ENCODE measurements at places on chromosomes 16 and 17. TPM values are rescaled to one million over a fixed set of nuclear protein-coding genes. Genes with fewer than 3 reads are reported as not detected.

The DHRS7C gene
- polyA plus RNA-seq, result not detected

The FAM234A gene
- polyA plus RNA-seq, result 75.5 TPM

The GRIN2A gene
- polyA plus RNA-seq, result 6.9 TPM

The ETV4 gene
- polyA plus RNA-seq, result 41.2 TPM

The GP1BA gene
- polyA plus RNA-seq, result 1.4 TPM

The IGSF6 gene
- 5.8 TPM for polyA plus RNA-seq

The SP6 gene
- polyA plus RNA-seq, result 3.3 TPM

The CD300A gene
- 1.8 TPM for polyA plus RNA-seq

The OTOA gene
- polyA plus RNA-seq, result 0.07 TPM

The TMEM238L gene
- polyA plus RNA-seq, result 1.4 TPM

The ASPHD1 gene
- polyA plus RNA-seq, result 1.2 TPM

The MYL11 gene
- polyA plus RNA-seq, result 1.8 TPM

The STH gene
- polyA plus RNA-seq, result not detected

The SHISA9 gene
- 3.8 TPM for polyA plus RNA-seq

The HOXB1 gene
- 0.30 TPM for polyA plus RNA-seq

The PRR29 gene
- polyA plus RNA-seq, result 4.0 TPM

The PPP1R27 gene
- polyA plus RNA-seq, result 0.18 TPM

The KRT222 gene
- not detected for polyA plus RNA-seq

The SLC2A4 gene
- 1.8 TPM for polyA plus RNA-seq

The GPRC5C gene
- 116 TPM for polyA plus RNA-seq

The SGCA gene
- 1.1 TPM for polyA plus RNA-seq

The ADAP2 gene
- 3.8 TPM for polyA plus RNA-seq

The SPN gene
- polyA plus RNA-seq, result 2.2 TPM

The ITPRIPL2 gene
- polyA plus RNA-seq, result 16.9 TPM

The ZNF768 gene
- polyA plus RNA-seq, result 54.1 TPM

The CD7 gene
- 0.72 TPM for polyA plus RNA-seq

The C16orf90 gene
- polyA plus RNA-seq, result not detected

The PABPN1L gene
- polyA plus RNA-seq, result 0.09 TPM

The RND2 gene
- polyA plus RNA-seq, result 2.9 TPM

The EXOC3L1 gene
- 5.8 TPM for polyA plus RNA-seq

The MLX gene
- 34.0 TPM for polyA plus RNA-seq

The CCDC200 gene
- polyA plus RNA-seq, result 6.8 TPM

The GUCY2D gene
- polyA plus RNA-seq, result not detected

The KRTAP9-8 gene
- not detected for polyA plus RNA-seq

The HSD17B1 gene
- polyA plus RNA-seq, result 3.0 TPM

The HSPB9 gene
- 0.27 TPM for polyA plus RNA-seq

The NPIPB12 gene
- 34.4 TPM for polyA plus RNA-seq

The ANKS4B gene
- polyA plus RNA-seq, result 5.8 TPM

The SLC38A8 gene
- not detected for polyA plus RNA-seq

The RFFL gene
- polyA plus RNA-seq, result 24.1 TPM

The CTRB2 gene
- polyA plus RNA-seq, result 0.09 TPM
